ENCODE measurements at places on chromosomes 11 and 22.

- DNase-seq, result no peak
These were observed 24.4 kb downstream of the UPB1 start for GRCh38 chr22:24519496-24519895.

GRCh38 chr11:121533601-121534000, 80.8 kb upstream of the SORL1-AS1 start:
- no peak for DNase-seq

DNA sequence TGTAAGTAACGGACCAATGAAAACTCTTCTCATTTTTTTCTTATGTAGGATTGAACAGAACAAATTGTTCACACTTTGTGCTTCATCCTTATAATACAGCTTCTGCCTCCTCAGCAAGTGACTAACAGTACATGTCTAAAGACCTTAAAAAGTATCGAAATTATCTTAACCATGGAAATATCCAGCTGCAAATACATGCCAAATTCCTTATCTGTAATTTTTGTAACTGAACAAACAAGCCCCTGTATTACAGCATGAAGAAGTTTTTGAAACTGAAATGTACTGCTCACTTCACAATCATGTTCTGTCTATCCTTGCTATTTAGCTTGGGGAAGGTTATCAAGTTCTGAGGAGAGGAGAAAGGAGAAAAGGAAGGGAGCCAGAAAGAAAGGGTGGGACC, 20.4 kb downstream of the WT1 start:
- no peak for DNase-seq

DNA sequence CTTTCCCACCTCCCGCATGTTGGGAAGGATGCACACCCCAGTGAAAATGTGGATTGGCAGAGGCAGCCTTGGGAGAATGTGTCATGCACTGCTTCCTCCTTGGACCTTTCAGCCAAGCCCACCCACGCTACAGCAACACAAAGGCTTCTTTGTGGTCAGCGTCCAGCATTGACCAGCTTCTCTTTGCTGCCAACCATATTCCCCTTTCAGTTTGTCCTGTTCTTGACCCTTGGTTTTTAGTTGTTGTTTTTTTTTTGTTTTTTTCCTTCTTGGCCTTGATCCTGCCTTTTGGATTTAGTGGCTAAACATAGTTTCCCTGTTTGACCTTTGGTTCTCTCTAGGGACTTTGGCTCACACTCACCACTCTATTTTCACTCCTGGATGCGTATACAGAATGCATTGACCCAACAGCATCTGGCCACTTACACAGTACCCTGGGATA, 573.6 kb downstream of the INSC start:
- DNase-seq, result no peak

DNA sequence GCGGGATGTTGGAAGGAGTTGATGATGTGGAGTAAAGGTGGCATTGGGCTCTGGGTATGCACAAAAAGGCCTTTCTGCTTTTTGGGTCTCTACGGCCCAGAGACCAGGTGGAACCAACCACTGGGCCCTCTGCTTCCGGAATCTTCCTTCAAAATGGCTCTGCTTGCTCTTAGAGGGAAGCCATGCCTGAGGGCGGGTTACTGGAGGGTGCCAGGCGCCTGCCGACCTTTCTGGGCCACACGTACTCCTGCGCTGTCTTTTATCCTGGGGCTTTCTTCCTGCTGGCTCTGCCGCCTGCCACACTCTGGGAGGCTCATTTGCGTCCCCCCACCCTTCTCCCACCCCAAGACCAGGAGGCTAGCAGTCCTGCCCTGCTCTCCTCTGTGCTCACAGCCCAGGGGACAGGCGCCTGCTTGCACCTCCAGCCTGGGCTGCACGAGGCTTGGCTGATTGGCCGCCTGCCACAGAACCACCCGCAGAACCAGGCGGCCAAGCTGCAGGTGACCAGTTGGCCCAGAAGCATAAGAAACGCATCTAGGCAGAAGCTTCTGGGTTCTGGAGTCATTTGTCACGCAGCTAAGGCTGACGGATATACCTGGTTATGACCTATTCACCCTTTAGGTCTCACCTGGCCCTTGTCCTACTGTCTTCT, 536.9 kb downstream of the TBC1D22A start:
- DNase-seq, result no peak

DNA sequence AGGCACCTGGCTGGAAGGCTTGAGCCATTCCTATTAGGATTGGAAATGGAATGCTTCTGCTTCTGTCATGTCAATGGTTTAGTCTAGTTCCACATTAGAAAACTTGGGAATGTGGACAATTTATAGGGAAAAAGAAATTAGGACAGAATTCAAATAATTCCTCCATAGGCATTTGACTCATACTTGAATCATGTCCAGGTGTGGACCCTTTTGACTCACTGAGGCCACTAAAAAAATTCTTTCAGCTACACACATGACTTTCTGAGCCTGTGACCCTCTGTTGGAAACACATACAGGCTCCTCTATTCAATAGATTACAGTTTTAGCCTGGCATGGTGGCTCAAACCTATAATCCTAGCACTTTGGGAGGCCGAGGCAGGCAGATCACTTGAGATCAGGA, 100.5 kb downstream of the RASSF10 start:
- DNase-seq, result no peak

- DNase-seq, result no peak
These were observed 228.2 kb upstream of the BLID start for GRCh38 chr11:122344215-122344614.

GRCh38 chr22:17870407-17870806, 96.1 kb upstream of the BID start:
- DNase-seq, result no peak

- DNase-seq, result no peak
These were observed 95.5 kb downstream of the COMMD9 start for GRCh38 chr11:36193721-36194120.

GRCh38 chr11:28144808-28145207, 36.6 kb downstream of the METTL15 start:
- no peak for DNase-seq

DNA sequence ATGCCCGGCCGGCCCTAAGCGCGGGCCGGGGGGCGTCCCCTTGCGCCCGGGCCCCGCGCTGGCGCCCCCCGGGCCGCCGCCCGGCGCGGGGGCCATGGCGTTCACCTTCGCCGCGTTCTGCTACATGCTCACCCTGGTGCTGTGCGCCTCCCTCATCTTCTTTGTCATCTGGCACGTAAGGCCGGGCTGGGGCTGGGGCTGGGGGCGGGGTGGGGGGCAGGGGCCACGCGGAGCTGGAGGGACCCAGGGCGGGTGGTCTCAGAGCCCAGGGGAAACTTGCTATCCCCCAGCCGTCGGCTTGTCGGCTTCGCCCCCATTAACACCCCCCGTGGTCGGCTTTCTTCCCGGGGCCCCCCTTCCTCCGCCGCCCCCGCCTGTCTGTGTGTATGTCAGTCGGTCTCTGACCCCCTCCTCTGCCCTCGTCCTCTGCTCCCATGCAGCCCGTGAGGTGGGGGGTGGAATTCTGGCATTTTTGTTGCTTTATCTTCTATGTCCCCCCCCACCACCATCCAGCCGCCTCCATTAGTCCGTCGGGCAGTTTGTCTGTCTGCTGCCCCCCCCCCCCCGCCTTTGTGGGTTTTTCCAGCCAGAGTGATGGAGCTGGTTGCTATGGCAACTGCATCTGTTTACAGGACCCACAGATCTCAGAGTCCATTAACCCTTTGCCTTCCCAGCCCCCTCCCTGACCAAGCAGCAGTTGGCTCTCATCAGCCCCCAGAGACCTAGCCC, 552 bp downstream of the CNIH2 start:
- no peak for DNase-seq

- no peak for DNase-seq
These were observed 17.3 kb downstream of the MS4A6A start for GRCh38 chr11:60165538-60165937.

GRCh38 chr22:35940166-35940565, 88.5 kb downstream of the RBFOX2 start:
- no peak for DNase-seq

GRCh38 chr11:12284316-12285050, 92.9 kb upstream of the PARVA start:
- no peak for DNase-seq

DNA sequence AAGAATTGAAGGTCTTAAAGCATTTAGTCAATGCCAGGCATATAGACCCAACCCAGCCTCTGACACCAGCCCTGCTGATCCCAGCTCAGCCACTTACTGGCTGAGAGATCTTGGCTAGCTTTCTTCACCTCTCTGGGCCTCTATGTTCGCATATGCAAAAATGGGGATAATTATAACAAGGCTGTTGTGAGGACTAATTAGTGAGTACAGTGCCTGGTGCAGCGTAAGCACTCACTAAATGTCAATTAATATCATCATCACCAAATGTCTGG, 10.5 kb downstream of the CHST1 start:
- no peak for DNase-seq

DNA sequence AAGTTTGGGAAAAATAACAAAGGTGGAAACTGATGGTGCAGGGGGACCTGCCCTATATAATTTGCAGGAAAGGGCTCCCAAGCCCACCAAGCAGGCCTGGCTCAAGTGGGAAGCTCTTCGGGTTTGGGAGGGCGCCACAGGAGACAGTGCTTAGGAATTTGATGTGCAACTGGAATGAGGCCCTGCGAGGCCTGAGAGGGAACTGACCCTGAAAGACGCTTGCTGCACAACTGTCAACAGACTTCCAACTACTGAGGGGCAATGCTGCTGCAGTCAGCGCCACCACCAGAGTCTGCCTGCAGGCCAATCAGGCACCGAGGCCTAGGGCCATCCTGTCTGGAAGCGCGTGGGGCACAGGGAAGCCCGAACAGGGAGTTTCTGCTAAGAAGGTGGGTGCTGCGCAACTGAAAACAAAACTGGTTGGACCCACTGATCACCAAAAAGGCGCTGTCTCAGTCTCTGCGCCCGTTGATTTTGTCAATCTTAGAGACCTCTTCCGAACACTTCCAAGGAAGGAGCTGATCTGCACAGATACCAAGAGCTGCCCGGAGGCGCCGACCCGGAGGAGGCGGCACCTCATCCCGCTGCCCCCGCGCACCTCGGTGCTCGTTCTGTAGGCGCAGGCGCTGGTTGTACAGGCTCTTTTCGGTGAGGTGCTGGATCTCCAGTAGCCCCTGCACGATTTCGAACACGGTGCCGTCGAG, 667 bp downstream of the DGCR6L start:
- peak; percentile 22 for DNase-seq

GRCh38 chr11:69904161-69904973, 85.2 kb upstream of the FGF3 start:
- DNase-seq, result no peak

- DNase-seq, result no peak
These were observed at the start of gene OPCML for GRCh38 chr11:133531971-133532651. OPCML (minus strand) TSS chr11:133532501.

GRCh38 chr11:115590254-115590653, 86.0 kb upstream of the CADM1 start:
- no peak for DNase-seq

- DNase-seq, result peak; percentile 68
These were observed 948 bp upstream of the MRTFA start for GRCh38 chr22:40637183-40638150.

All from stimulated activated CD4-positive, alpha-beta T cell treated with anti-CD3 and anti-CD28 coated beads, Interleukin-2, amount 100 ng/mL, for 24 hours (primary cell).